Stomach (tissue), 19 donors: ENCODE measurements at places on chromosomes 2 and 18. TPM values are rescaled to one million over a fixed set of nuclear protein-coding genes. Genes with fewer than 3 reads are reported as not detected.

DNA sequence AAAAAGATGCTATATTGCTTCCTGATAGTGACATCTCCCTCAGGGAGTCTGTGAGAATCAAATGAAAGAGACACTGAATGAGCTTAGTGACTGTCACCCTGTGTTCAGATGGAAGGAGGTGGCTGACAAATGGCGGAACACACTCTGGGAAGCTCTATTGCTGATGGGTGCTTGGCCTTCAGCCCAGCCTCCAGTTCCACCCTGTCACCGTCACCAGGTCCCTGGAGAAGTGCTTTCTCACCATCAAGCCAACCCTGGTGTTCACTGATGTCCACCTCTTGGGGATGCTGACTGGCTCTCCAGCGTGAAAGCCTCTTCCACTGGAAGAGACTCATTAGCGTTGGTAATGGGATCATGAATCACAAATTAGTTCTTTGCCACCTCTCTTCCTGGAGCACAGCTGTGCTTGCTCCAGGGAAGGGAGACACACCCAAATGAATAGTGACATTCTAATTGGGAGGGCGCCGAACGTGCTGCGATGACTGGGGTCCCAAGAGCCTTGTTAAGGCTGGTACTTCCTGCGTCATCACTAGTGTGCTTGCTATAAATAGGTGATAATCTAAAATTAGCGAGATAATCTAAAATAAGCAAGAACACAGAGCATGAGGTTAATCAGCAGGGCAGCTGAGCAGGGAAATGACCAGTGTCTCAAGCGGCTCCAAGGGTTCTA is 154.0 kb downstream of the CLIP4 start:
- DNase-seq = no peak

- no peak for DNase-seq
These were observed 27.9 kb downstream of the RAB27B start for GRCh38 chr18:54856105-54856646.

DNA sequence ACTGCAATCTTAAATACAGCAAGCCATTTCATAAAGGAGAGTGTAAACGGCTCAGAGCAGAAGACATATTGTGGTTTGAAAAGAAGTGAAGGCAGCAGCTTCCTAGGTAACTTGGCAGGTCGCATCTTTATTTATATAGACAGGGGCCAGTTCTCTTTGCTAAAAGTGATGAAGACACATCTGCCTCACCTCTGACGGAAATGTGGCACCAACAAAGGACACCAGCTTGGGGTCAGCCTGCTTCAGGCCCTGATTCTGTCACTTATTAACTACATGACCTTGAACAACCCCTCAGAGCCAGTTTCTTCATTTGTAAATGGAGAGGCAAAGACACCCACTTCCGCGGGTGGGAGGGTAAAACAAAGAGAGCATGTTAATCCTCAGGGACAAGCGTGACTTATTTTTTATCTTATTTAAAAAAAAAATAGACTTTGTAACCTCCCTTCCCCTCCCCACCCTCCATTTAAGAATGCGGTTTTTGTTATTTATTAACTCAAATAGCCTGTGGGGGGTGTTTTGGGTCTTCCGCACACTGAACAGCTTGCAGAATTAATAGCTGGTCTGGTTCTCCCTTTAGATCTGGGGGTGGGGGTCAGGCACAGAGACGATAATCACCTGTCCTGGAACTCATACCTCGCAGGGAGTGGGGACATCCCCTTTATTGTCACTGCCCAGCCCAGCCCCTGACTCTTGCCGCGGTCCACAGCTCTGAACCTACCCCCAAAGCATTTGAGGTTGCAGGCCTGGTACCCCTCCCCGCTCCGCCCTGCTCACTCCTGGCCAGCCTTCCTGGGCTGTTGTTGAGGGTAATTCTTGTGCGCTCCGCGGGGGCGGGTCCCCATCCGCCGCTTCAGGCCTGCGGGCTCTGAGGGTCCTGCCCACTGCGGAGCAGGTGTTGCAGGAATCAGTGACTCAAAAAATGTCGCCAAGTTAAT is 64.2 kb upstream of the TMEM17 start:
- no peak for DNase-seq

DNA sequence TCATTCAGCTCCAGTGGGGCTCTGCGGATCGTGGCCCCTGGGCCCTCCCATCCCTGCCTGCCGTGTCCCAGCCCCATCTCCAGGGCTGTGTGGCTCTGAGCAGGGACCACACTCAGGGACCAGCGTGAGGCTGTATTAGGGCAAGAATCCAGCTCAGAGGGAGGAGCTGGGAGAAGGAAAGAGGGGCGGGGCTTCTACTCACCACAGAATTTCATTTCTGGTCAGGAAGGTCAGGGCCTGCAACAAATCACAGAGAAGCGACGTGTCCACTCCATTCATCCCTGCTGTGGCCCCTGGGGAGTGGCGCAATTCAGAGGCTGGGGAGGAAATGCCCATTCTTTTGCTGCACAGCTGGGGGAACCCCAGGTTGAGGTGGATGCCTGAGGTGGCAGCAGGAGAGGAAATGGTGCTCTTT is 828 bp downstream of the CIB4 start:
- peak; percentile 70 for DNase-seq

POTEJ gene
- polyA plus RNA-seq = not detected

DNA sequence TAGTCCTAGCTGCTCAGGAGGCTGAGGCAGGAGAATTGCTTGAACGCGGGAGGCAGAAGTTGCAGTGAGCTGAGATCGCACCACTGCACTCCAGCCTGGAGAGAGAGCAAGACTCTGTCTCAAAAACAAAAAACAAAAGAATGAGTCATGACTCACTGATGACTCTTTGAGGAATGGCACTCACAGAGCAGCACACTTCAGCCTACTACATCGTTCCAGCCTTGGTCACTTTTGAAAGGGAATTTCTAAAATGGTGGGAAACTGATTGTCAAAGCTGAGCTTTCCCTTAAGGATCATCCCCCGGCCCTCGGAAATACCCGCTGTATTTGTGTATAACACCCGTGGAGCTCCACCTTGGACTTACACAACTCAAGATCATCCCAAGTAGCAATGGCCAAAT is 217.3 kb upstream of the HS6ST1 start:
- DNase-seq = no peak

DAW1 gene
- polyA plus RNA-seq = not detected

XDH gene
- 0.15 TPM for polyA plus RNA-seq

IRS1 gene
- 5.0 TPM for polyA plus RNA-seq

GRCh38 chr2:24336811-24337210 is 23.5 kb downstream of the ITSN2 start:
- DNase-seq = no peak

- no peak for DNase-seq
These were observed 419.8 kb upstream of the TRIB2 start for GRCh38 chr2:12296915-12297314.

DNA sequence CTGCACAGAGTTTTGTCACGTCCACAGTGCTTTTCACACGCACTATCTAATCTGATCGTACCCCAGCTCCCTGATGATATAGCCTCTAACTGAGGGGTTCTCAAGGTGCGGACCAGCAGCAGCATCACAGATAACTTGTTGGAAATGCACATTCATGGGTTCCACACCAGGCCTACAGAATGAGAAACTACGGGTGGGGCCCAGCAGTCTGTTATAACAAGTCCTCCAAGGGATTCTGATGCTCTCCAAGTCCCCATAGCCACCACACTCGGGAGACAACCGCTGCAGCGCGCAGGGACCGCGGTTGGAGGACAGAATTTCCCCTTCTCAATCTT is 745 bp upstream of the BZW1 start:
- no peak for DNase-seq

CIB4 gene
- polyA plus RNA-seq = not detected
